ENCODE measurements at places on chromosomes 11 and 22. TPM values are rescaled to one million over a fixed set of nuclear protein-coding genes. Genes with fewer than 3 reads are reported as not detected.
A peak's percentile ranks its signal among the peaks of the same experiment; 100 is the strongest.

The ANO9 gene
- not detected for total RNA-seq

The EPS8L2 gene
- 104 TPM for total RNA-seq

- peak; percentile 38 for DNase-seq
These were observed 14.4 kb downstream of the TUB start for GRCh38 chr11:8095371-8095770.

- no peak for DNase-seq
These were observed 16.8 kb downstream of the EXT2 start for GRCh38 chr11:44112091-44112821.

- DNase-seq, result no peak
These were observed 385.5 kb downstream of the CTTN start for GRCh38 chr11:70783821-70784220.

DNA sequence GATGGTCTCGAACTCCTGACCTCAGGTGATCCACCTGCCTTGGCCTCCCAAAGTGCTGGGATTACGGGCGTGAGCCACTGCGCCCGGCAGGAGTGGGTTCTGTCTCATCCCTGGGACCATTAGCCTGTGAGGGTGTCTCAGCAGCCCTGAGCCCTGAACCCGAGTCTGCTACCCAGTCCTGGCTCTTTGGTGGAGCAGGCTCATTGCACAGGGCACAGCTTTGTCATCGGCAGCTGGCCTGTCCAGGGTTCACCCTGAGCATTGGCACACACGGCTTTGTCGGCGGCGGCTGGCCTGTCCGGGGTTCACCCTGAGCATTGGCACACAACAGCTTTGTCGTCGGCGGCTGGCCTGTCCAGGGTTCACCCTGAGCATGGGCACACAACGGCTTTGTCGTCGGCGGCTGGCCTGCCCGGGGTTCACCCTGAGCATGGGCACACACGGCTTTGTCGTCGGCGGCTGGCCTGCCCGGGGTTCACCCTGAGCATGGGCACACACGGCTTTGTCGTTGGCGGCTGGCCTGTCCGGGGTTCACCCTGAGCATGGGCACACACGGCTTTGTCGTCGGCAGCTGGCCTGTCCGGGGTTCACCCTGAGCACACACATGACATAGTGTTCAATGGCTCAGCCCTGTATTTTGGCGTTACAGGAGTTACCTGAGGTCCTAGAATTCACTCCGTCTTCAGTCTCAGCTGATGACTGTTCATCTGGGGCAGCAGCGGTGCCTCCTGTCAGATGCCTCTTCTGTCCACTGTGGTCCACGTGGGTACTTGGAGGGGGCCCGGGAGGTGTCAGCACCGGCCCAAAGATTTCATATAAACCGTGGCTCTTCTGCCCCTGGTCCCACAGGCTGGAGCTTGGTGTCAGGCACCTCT is 1082.5 kb downstream of the BRD1 start:
- no peak for DNase-seq

DNA sequence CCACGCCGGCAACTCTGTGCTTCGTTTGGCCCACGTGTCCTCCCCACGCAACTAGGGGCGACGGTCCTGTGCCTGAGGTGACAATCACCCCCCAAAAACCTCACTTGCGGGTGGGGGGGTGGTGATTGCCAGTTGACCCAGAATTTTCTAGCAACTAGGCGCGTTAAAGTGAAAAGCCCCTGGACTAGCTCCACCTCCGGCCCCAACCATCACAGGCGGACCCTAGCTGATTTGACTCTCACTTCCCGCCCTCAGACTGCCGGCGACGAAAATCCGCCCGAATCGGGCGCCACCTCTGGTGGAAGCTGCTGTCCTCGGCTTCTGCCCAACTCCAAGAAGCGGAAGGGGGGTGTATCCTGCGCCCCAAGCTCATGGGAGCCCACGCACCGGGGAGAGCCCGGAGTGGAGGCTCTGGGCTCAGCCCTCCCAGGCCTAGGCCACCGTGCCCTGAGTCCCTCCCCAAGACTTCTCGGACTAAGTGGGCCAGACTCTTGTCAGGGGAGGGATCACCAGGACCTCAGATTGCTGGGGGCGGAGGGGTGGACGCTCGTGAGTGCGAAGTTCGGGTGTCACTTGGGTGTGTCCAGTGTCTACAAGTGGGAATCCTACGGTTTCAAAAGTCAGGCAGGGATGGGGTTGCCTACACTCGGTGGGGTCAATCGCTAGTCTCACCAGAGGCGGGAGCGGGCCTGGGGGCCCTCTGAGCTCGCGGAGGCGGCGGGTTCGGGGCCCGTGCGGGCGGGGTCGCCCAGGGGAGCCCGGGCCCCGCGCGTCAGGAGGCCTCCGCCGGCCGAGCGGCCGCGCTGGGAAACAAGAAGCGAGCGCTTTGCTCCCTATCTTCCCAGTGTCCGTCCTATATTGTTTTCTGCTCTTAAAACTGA is 12.3 kb downstream of the PAX6 start:
- DNase-seq, result no peak
